Activated T-helper 1 cell treated with Interleukin-2 at 50 U/mL for 16 hours (primary cell): ENCODE measurements at places on chromosomes 7 and 10.
A peak's percentile ranks its signal among the peaks of the same experiment; 100 is the strongest.

DNA sequence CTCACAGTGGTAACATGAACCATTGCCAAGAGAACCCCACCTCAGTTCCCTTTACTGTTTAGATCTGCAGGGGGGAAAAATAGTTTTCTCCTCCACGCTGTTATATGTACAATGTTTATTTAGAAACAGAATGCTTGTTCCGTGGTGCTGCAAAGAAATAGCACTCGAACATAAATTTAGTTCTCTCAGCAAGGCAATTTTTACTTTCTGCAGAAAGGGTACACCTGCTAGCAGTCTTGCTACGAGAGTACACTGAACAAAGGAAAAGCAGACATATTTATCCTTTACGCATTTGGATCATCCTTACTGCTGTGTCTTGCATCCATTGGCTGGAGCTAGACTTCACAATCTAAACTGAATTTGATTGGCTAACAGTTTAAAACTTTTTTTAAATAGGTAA lies 178.5 kb downstream of the HECW1 start:
- DNase-seq = no peak

DNA sequence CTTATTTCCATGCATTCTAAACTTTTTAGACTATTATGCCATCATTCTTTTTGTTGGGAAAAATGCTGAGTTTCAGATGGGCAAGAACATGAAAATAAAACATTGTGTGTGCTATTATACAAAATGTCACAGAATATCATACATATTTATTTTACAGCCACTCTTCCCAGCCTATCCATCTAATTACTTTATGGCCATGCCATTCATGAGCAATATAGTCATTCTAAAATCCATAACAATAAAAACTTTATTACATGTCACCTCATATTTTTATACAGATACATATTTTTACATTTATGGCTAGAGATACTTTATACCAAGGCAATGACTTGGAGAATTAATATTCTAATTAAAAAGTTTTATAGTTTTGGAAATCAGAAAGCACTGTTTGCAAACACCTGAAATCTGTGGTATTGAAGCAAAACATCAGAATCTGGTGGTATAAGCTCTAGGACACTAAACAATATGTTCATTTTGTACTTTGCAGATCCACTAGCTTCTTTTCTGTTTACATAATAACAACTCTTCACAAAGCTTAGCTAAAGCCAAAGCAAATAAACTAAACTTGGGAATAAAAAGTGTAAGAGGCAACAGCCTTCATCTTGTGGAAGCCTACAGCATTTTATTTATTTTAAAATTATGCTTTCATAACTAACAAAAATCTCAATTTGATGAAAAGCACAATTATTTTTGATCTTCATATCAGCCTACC lies 210.1 kb downstream of the RNLS start:
- no peak for DNase-seq

DNA sequence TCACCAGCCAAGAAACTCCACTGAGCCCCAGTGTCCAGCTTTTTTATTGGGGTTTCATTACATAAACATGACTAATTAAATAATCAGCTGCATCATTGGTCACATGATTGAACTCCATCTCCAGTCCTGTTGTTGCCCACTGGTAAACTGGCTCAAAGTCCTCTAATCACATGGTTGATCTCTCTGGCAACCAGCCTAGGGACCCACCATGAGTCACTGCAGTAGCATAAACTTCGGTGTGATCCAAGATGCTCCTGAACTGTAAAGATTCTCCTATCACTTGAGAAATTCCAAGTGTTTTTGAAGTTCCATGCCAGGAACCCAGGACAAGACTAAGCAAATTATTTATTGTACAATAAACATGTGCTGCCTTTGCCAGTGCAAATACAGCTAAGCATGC lies 130.4 kb upstream of the AUTS2 start:
- no peak for DNase-seq

GRCh38 chr10:61181832-61182231 lies 237.8 kb upstream of the RHOBTB1 start:
- no peak for DNase-seq

- DNase-seq = peak; percentile 54
Measured at GRCh38 chr10:50624866-50625501, 1.2 kb upstream of the SGMS1 start.
